ENCODE measurements at places on chromosomes 7 and 10.

GRCh38 chr10:89114846-89115625 lies 92.1 kb downstream of the CH25H start:
- no peak for DNase-seq

- DNase-seq, result no peak
Measured at GRCh38 chr7:141181812-141182211, 107.9 kb downstream of the TMEM178B start.

DNA sequence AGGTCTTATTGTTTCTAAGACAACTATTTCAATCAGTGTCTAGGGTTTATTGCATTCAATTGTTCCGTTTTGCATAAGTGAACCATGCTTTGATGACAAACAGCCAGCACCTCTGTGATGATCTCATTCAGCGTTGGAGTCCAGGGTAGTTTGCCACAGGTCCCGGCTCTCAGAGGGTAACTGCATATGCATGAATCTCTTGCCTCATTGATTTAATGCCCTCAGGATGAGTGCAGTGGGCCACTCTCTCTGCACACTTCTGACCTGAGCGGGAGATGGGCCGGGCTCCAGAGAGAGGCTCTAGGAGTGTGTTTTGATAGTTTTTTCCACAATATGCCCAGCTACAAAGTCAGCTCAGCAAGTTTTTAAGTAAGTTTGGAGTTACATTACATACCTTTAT lies 83.9 kb downstream of the HECW1 start:
- DNase-seq, result no peak

- no peak for DNase-seq
Measured at GRCh38 chr7:26182706-26183105, 17.8 kb downstream of the HNRNPA2B1 start.

GRCh38 chr7:98214811-98215321 lies 3.6 kb downstream of the BHLHA15 start:
- no peak for DNase-seq

GRCh38 chr10:78700413-78700812 lies 368.4 kb upstream of the ZMIZ1 start:
- DNase-seq, result no peak

DNA sequence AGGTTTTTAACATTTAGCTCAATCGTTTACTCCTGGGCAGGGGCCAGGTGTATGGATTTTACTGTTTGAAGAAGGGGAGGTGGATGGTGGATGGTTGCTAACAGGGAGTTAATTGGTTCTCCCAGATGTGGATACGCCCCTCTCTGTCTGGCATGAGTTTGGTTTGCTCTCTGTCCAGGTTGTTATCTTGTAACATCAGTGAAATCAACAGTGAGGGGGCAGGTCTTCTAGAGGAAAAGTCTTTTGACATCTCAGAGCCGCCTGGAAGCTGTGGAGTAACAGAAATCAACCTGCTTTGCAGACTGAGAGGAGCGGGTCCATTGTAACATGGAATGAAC lies 243.4 kb downstream of the MGMT start:
- DNase-seq, result no peak

- no peak for DNase-seq
Measured at GRCh38 chr10:36606234-36606839, 519.1 kb upstream of the ANKRD30A start.

GRCh38 chr7:78967046-78967445 lies 486.4 kb downstream of the MAGI2 start:
- DNase-seq, result no peak

DNA sequence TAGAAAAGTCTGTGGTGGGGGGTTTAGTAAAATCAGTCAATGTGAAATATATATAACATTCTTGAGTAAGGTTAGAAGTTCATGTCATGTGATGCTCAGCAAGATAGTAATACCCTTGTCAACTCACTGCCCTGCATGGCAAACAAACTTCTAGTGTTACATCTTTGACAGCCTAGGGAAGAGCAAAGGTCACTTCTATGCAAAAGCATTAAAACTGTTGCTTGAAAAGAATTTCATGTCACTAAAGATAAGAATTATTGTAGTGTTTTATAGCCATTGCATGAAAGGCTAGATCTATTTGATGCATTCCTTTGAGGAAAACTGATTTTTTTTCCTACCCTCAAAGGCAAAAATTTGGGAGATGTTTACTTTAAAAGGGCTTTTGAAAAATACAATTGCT lies 176.0 kb downstream of the SKAP2 start:
- no peak for DNase-seq

DNA sequence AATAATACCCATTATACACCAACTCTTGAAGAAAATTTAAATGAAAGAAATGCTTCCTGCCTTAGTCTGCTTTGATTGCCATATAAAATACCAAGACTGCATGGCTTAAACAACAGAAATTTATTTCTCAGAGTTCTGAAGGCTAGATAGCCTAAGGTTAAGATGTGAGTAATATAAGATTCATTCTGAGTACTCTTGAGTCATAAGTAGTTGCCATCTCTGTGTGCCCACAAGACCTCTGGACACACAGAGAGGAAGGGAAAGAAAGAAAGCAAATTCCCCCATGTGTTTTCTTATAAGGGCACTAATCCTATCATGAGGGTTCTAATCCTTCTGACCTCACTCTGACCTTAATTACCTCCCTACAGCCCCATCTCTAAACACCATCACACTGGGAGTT lies 201.2 kb downstream of the PTN start:
- DNase-seq, result no peak

- DNase-seq, result no peak
Measured at GRCh38 chr10:71582019-71582418, 137.6 kb downstream of the C10orf105 start.

- DNase-seq, result no peak
Measured at GRCh38 chr7:153370092-153370491, 610.5 kb downstream of the ACTR3B start.

- DNase-seq, result no peak
Measured at GRCh38 chr10:93110472-93111146, 36.9 kb downstream of the CYP26A1 start.

All from NCI-H1930 (cell line).